ENCODE measurements at places on chromosomes 4 and X.

DNA sequence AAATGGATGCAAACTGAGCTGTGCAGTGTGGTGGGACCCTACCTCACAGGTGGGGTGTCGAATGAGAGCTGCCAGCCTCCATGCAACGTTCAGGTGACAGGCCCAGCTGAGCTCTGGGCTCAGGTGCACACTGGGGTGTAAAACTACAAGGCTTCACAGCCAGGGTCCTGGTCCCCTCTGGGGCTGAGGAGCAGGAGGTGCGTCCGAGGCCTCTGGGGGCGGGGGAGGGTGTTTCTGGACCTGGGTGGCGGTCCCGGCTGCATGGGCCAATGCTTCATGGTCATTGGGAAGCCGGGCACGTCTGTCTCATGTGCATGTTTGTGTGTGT is 26.5 kb upstream of the SORCS2 start:
- no peak for DNase-seq

- DNase-seq = peak; percentile 12
Observed at GRCh38 chr4:139977838-139978609, 176.0 kb downstream of the MAML3 start.

DNA sequence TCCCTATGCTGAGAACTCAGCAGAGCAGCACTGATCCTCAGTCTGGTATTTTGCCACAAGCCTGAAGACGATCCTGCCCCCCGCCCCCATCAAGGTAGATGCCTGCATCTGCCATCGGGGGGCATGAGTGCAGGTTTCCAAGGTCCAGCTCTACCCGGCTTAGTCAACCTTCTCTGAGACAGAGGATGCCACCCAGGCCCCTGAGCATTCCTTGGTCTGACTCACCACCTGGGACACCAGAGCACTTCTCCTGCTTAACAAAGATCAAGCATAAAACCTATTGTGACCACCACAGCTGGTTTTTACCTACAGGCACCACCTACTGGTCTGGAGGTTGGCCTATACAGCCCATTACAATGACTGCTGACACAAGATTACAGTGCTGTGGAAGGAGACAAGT is 1168.1 kb downstream of the PCDH19 start:
- DNase-seq = no peak

DNA sequence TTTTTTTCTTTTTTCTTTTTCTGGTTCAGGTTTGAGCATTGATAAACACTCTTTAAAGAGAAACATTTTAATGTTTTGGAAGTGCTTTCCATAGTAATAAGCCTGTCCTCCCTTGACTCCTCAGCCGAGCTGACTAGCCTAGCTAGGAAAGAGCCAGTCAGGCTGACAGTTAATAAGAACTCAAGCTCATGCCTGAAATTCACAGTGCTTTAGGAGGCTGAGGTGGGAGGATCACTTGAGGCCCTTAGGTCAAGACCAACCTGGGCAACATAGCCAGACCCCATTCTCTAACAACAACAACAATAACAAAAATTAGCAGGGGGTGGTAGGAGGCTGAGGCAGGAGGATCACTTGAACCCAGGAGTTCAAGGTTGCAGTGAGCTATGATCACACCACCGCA is 53.4 kb upstream of the ZCCHC13 start:
- no peak for DNase-seq

- DNase-seq = no peak
Observed at GRCh38 chr4:7903791-7904516, 35.7 kb downstream of the AFAP1 start.

DNA sequence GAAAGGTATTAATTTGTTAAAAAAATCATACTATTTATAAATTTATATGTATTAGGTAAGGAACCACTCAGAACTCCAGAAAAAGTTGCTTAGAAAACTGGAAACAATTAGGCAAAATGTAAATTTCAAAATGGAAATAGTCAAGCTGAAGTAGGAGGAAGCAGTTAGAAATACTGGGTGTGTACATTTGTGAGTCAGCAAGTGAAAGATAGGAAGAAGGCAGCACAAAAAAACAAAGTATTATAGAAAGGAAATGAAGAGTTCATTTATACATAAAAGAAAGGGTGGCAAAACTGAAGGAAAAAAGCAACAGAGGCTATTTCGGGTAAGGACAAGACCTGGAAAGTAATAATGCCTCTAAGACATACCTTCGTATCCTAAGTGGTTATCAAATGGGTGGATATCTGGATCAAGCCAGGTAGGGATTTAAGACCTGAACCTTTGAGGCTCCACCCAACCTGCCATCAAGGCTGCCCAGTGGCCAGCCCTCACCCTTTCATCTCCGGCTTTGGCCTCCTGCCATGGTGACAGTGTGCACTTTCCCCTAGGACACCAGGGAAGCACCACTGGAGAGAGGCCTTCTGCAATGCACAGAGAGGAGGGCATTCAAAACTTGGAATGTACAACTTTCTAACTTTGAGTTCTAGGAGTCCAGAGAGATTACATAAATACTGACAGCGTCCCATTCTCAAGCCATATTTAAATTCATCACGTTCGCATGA is at the start of gene LRRC66:
Gene LRRC66 (minus strand): TSS at position 428 of the 722 bp plus-strand sequence. CDS start 2,750 bp downstream, outside the sequence.
- DNase-seq = no peak

GRCh38 chr4:7941111-7941964 is 1.7 kb upstream of the AFAP1 start:
- no peak for DNase-seq

- no peak for DNase-seq
Observed at GRCh38 chrX:6821730-6822129, 286.8 kb upstream of the VCX3A start.

DNA sequence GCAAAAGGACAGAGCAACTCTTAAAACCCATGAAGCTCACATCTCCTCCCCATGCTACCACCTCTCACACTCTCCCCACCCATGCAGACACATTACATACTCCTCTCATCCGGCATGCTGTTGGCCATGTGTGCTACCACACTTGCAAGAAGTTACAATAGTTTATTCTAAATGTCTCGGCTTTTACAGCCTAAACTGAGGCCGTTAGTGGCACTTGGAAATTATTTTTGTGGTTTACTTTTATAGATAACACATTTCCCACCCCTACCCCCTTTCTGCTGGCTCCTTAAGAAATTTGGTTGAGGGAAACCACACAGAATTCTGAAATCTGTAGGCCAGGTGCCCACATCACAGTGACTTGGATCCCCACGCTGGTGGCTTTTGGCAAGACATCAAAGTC is 141.1 kb upstream of the HHIP start:
- DNase-seq = no peak

DNA sequence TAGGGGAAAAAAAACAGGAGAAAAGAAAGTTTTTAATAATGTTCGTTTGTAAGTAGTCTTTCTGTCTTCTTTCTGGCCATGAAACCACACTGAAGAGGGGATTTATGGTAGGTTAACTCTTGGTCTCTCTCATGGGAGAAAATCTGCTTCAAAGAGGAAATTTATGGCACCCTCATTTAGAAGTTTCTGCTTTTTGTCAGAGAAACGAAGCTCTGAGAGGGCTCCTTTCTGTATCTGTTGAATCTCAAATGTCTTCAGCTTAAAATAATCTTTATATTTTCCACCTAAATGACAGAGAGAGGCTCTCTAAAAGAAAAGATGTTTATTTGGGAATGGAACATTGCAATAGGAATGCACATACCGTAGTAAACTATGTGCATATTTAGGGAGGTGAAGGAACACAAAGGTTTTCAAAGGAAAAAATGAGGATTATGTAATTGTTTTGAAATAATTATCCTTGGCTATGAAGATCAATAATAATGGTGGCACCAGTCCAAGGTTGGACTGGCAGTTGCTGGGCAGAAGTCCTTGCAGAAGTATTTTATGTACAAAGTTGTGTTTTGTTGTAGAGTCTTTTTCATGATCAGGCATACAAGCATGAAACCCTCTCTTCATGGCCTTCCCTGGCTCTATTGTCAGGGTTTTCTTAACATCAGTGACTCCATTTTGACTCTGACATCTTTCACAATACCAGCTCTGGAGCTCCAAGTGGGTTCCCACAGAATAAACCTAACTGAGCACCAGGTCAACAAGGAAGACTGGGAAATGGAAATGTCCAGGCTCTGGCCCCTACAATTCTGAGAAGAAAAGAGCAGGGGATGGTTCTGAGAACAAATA is 53.0 kb upstream of the HPSE start:
- DNase-seq = no peak

DNA sequence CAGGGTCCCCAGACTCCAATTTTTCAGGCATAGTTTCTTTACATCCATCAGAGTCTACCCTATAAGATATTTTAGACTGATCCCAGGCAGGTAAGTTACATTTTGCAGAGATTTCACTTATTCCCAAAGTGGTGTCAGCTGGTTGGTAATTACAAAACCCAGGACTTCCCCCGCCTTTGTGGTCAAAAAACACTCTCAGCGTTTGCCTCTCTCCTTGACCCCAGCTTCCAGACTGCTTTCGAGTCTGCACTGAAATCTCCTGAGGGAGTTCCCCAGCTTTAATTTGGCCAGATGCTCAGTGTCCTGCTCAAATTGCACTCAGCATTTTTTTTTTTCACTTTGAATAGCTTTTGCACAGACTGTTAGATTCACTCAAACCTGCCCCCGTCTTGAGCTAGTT is 11.2 kb upstream of the AMOT start:
- peak; percentile 44 for DNase-seq

DNA sequence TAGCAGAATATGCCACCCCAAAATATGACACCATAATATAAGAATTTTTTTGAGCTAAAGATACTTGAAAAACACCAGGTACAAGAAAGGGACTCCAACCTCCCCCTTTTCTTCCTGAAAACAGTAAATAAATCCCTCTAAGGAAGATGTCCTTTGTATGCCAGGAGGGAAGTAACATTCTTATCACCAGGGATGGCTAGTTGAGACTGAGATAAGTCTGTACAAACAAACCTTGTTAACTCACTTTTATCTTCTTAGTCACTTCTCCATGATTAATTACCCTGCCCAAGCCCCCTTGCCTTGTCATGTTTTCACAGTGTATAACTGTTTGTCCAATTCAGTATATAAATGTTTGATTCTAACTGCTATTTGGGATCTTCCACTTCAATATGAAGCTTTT is 888.0 kb downstream of the PCDH18 start:
- DNase-seq = no peak

GRCh38 chr4:182255441-182256190 is 12.4 kb downstream of the TENM3 start:
- no peak for DNase-seq

DNA sequence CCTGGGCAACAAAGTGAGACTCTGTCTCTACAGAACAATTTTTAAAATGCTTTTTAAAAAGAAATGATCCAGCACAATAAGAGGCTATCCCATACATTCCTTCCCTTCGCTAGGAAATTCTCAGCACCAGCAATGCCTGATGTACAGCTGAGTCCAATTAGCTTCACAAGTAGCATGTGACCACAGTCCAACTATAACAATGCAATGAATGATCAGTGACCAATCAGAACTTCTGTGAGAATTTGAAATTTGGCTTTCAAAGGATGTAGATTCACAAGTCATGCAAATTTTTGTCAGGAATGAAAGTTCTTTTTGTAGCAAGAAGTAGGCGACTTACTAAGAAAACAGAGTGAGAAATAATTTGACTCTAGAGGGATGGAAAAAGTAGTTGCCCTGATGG is 278.5 kb upstream of the UGT8 start:
- no peak for DNase-seq

GRCh38 chr4:174713821-174714220 is 115.2 kb downstream of the GLRA3 start:
- DNase-seq = no peak

- no peak for DNase-seq
Observed at GRCh38 chr4:15684498-15684897, 2.9 kb downstream of the FAM200B start.

Measured in GM19239 (cell line).